ENCODE measurements at places on chromosomes 12 and 14.

DNA sequence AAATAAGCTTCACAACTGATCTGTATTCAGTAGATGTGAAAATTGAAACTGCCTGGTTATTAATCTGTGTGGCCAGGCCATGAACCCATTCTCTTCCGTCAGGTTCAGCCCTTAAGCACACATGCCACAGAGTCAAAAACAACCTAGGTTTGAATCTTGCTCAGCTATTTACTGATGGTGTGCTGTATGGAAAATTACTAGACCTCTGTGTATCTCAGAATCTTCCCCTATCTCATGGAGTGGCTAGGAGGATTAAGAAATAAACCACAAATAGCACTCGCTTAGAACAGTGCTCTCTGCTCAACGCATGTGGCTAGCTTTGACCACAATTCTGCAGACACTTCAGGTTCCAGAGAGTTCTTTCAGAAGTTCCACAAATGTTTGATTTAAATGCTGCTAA, 240.7 kb upstream of the PLEKHG7 start:
- DNase-seq = peak; percentile 56

GRCh38 chr14:96120392-96120791, 81.2 kb downstream of the C14orf132 start:
- DNase-seq = no peak

DNA sequence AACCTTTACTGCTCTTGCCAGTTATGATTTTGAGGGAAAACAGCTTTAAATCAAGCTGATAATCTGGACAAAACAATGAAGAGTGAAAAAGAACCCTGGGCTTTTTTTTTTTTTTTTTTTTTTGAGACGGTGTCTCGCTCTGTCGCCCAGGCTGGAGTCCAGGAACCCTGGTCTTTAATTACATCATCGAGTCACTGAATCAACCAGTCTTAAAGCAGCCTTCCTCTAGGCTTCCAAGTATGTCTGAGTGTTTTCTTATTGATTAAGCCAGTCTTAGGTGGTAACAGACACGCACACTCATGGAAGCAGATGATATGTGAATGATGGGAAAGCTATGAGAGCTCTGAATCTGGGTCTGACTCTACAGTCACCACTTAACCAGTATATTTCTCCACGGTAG, 5.9 kb upstream of the VCPKMT start:
- no peak for DNase-seq

DNA sequence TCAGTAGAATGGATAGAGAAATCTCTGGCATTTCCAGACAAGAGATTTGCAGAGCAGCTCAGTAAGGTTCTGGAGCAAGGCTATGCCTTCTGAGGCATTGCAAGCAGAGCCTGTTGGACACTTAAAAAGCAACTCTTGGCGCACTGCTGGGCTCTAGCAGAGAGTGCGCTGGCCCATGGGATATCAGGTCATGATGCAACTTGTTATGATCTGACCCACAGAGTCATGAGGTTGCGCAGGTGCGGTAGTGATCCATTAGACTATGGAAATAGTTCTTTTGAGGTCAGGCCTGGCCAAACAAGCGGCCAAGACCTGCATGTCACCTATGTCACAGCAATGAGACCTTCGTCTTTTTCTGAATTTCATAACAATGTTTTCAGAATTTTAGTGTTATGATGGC, 168.6 kb downstream of the TMTC3 start:
- DNase-seq = no peak

- no peak for DNase-seq
Measured at GRCh38 chr12:132603240-132604150, 6.9 kb downstream of the LRCOL1 start.

Measured in Kasumi-1 (cell line).